Thymus (tissue), 14 donors: ENCODE measurements at places on chromosomes 3 and 15. TPM values are rescaled to one million over a fixed set of nuclear protein-coding genes. Genes with fewer than 3 reads are reported as not detected.

DNA sequence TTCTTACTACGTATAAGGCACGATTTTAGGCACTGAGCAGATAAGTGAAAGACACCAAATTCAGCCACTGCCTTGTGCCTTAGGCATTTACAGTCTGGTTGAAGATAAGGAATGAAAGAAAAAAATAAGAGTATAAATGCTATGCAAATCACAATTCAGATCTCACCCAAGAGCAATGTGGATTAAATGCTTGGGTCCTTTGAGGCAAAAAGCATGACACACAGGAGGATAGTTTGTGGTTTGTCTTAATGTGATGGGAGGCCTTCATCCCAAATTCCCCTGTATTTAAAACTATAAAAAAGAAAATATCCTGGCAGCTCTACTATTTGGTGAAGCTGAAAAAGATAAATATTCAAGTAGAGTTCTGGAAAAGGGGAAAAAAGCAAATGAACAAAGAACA, 79.8 kb downstream of the TGFBR2 start:
- no peak for DNase-seq

GRCh38 chr3:98457543-98457942, 5.5 kb upstream of the OR5K1 start:
- DNase-seq: no peak

DNA sequence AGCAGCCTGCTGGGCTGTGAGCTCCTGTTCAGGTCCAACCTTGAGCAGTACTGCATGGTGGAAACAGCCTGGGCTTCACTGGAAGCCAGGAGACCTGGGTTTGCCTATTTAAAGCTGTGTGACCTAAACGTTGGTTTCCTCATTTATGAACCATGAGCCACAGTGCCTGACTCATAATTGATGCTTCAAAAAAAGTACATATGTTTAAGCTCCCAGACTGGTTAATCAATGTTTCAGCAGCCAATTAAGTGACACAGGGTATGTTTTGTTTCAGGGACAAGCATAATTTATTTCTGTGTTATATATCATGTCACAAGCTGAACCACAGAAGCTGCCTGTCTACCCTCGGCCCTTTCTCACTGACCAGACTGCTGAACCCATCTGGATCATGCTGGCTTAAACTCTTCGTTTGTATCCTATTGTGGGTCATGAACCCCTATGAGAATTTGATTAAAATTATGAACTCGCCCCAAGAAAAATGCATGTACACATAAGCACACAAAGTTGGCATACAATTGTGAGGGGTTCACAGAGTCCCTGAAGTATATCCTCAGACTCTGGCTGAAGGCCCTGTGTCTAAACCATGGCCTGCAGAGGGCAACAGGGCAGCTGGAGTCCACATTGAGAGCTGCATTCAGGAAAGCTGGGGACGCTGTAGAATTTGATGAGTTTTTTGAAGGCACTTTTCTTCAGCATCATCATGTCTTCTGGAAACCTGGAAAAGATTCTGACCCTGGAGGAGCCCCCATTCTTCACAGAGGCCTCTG, 23.7 kb downstream of the HDC start:
- DNase-seq: no peak

GRCh38 chr3:143171141-143171980, 51.8 kb downstream of the CHST2 start:
- DNase-seq: peak; percentile 55

DNA sequence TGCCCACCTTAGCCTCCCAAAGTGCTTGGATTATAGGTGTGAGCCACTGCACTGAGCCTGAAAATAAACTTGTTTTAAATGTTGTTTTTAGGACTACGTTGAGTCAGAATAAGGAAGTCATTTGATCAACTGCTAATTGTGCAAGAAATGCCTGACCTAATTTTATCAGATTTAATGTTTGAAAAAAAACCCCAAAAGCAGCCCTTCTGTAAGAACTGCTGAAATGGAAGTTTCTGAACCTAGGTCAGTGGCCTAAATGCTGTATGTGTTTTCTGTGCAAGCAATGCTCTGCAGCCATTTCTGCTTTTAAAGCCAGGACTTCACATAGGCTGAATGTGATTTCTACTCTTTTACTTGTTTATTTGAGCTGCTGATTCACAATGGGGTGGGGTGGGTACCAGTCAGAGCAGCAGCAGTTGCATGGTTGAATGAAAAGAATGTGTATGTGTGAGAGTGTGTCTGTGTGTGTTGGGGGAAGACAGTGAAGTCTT, 6.6 kb downstream of the GPX1 start:
- DNase-seq: no peak

DNA sequence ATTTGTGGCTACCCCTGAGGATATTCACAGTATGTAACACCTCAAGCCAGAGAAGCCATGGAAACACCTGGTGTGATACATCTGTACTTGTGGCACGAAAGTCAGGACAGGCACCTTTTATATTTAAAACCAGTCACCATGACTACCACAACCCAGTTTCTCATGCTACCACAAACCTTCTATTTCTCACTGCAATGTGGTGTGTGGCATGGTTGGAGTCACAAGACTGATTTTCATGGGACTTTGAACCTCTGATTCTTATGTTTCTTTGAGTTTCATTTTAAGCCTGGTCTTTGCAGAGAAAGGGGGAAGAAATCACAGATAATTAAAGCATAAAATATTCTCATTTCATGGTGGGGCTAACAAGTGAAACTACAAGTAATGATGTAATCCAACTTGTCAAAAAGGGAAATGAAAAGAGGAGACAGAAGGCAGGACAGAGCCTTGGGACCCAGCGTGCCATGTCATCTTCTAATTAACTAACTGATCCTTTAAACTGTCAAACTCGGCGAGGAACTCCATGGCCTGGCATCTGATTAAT, 175.9 kb downstream of the PDZRN3 start:
- no peak for DNase-seq

DNA sequence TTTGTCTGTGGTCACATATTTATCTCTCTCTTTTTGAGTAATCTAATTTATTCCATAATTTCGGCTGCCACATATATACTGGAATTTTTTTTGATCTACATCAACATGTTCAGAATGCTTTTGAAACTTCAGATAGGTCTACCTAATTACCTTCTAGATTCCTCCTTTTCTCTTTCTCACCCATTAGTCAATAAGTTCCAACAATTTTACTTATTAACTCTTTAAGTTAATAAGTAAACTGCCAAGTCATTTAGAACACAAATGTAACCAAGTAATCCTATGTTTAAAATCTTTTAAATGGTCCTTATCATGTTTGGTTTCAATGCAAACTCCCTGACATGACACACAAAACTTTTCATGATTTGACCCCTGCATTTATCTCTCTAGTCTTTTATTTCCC, 410.5 kb downstream of the UNC13C start:
- no peak for DNase-seq

- DNase-seq: no peak
Measured at GRCh38 chr15:82750831-82751180, 41.1 kb upstream of the AP3B2 start.

DNA sequence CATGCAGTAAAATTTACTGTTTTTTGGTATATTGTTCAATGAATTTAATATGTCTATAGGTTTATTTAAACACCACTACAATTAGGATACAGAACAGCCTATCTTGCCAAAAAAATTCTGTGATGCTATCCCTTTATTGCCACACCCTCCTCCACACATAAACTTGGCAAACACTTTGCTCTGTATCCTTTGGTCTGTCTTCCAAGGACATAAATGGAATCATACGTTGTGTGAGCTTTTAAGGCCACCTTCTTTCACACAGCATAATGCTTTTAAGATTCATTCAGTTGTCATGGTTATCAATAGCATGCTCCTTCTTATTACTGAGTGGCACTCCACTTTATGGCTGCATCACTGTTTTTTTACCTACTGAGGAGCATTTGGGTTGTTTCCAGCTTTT, 71.5 kb downstream of the CERS3 start:
- no peak for DNase-seq

DNA sequence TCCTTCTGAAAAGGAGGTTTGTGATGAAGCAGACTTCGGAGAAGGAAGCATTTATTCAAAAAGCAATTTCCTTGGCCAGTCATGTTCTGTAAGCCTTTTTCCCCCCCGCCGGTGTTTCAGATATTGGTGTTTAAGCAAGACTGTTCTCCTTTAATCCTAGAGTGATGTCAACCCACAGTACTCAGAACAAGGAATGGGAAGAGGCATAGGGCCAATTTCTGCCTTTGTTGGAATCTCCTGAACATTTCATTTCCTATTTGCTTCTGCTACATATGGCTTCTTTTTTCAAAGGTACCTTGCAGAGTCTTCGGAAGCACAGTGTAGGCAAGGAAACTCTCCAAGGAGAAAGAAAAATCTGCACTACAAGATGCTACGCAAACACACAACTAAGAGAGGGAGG, 713.1 kb upstream of the CFAP20DC start:
- no peak for DNase-seq

DNA sequence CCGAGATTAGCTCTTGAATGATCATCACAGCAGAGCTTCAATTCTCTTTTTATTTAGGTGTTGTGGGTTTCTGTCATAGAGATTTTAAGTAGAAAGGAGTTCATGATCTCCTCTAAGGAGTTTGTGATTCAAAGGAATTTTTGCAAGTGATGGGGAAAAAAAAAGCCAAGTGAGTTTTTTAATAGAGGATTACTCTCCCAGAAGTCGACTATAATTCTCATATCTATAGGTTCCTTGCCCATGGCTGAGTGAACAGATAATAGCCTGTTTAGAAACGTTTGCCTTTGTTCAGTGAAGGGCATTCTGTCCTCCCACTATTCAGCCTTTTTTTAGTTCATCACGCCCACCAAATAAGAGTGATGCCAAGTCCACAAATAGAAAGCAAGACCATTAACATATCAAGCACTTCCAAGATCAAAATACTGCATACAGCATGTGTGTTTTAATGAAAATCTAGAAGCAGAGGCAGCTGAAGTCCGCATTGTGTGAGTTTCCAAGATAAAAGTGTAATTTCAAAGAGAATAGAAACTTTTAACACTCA, 398.4 kb upstream of the CNTN3 start:
- DNase-seq: no peak

- DNase-seq: no peak
Measured at GRCh38 chr3:186406669-186407635, 44.9 kb upstream of the DGKG start.

GRCh38 chr3:101388706-101389105, 68.3 kb upstream of the IMPG2 start:
- no peak for DNase-seq

- DNase-seq: no peak
Measured at GRCh38 chr15:99440551-99441443, 125.0 kb upstream of the MEF2A start.

DNA sequence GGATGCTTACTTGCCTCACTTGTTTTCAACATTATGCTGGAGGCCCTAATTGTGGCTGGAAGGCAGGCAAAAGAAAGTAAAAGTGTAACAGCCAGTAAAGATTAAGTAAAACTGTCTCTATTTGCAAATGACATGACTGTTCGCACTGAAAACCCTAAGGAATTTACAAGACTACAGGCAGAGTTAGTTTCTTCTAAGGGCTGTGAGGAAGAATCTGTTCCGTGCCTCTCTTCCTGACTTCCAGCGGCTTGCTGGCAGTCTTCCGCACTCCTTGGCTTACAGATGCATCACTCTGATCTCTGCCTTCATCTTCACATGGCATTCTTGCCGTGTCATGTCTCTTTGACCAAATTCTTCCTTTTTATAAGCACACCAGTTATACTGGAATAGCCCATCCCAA, 86.1 kb downstream of the DLG1 start:
- DNase-seq: no peak

DNA sequence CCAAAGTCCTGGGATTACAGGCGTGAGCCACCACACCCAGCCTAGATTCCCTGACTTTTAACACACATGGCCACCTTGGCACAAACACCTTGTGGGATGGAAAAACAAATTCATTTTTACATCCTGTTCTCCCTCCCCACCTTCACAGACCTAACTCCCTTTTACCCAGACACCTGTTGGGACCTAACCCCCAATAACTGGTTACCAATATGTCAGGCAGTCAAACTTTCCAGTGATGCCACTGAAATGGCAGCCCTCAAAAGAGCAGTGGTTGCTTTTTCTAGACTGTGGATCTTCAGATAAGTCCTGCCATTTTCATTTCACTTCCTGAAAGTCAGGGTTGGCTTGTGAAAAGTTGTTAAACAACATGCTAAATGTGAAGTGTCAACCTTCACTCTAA, 34.9 kb downstream of the SIN3A start:
- DNase-seq: no peak

DNA sequence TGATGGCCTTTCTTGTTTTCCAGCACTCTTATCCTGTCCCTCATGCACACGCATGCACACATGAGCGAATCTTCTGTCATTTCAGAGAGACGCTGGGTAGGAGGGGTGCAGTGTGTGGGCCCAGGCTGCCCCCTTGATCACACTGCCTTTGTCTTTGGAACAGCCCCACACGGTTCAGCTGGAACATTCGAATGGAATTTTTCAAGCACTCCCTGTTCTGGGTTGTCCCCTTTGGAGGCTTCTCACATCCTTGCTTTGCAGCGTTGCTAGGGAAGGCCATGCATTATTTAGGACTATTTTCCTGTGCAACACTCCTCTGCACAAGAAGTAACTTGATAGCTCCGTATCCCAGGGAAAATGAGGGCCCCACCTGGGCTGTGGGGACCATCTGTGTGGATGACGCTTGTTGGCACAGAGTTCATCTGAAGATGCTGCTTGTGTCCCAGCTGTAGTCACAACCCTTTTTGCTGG, 78.4 kb downstream of the SPSB4 start:
- no peak for DNase-seq

DNA sequence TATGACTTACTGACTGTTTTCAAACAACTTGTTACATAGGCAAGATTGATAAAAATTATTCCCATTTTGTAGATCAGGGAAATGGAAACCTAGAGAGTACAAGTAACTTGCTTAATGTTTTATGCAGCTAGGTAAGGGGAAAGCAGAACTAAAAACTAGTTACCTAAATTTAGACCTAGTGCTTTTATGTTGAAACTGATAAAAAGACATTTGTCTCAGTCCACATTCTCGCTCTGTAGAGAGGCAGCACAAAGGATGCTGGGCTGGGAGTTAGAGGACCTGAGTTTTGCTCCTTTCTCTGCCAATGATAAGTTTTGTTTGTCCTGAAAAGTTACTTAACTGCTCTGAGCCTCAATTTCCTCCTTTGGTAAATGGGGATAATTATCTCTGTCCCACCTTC, 17.4 kb downstream of the TIMP4 start:
- no peak for DNase-seq

- DNase-seq: no peak
Measured at GRCh38 chr3:187646906-187647660, 23.1 kb downstream of the SST start.

- DNase-seq: no peak
Measured at GRCh38 chr3:4197670-4198069, 105.5 kb upstream of the SETMAR start.

Gene ATP13A3
- 18.9 TPM for polyA plus RNA-seq

Gene DPP8
- 12.5 TPM for polyA plus RNA-seq

Gene CALML4
- polyA plus RNA-seq: 18.3 TPM

Gene FOXB1
- polyA plus RNA-seq: 0.16 TPM

Gene EAF1
- 7.1 TPM for polyA plus RNA-seq

Gene VGLL3
- polyA plus RNA-seq: 2.1 TPM

Gene TNK2
- 101 TPM for polyA plus RNA-seq

Gene CHRFAM7A
- polyA plus RNA-seq: 1.9 TPM

Gene ZNF774
- polyA plus RNA-seq: 1.9 TPM

Gene DUOXA2
- 0.23 TPM for polyA plus RNA-seq

Gene LMAN1L
- 0.41 TPM for polyA plus RNA-seq

Gene VIPR1
- polyA plus RNA-seq: 4.4 TPM

Gene CFAP44
- 16.5 TPM for polyA plus RNA-seq

Gene ARGFX
- 0.05 TPM for polyA plus RNA-seq

Gene ZNF860
- 0.52 TPM for polyA plus RNA-seq

Gene A4GNT
- not detected for polyA plus RNA-seq
